ENCODE measurements at places on chromosomes 7 and 10. TPM values are rescaled to one million over a fixed set of nuclear protein-coding genes. Genes with fewer than 3 reads are reported as not detected.

GRCh38 chr10:73494877-73495225 is 973 bp downstream of the PPP3CB start:
- DNase-seq, result no peak
- peak overlapping the region; percentile 90 for H3K4me3 ChIP-seq
- no peaks in the 10 kb centered on the region for H3K27me3 ChIP-seq
- H3K4me1 ChIP-seq, result peaks cover 49% of the 10 kb centered on the region
- H3K36me3 ChIP-seq, result peaks cover under 1% of the 10 kb centered on the region

DNA sequence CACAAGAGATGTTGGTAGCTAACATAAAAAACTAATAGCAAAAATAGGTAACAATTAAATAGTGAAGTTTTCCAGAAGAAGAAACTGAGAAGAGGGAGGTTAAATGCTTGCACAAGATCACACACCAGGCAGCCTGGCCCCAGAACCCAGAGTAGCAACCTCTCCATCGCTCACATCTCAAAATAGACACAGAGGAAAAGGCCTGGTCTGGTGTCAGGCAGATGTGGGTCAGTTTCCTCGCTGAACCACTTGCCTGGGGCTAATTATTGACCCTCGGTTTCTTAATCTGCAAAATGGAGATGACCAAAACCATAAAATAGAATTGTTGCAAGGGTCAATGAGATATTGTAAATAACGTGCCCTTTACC is 44.5 kb upstream of the STK17A start:
- peak overlapping the region; percentile 43 for H3K27ac ChIP-seq
- H3K36me3 ChIP-seq, result no peaks in the 10 kb centered on the region
- H3K4me1 ChIP-seq, result no peaks in the 10 kb centered on the region
- H3K4me3 ChIP-seq, result no peak overlapping the region
- DNase-seq, result no peak
- no peaks in the 10 kb centered on the region for H3K27me3 ChIP-seq

DNA sequence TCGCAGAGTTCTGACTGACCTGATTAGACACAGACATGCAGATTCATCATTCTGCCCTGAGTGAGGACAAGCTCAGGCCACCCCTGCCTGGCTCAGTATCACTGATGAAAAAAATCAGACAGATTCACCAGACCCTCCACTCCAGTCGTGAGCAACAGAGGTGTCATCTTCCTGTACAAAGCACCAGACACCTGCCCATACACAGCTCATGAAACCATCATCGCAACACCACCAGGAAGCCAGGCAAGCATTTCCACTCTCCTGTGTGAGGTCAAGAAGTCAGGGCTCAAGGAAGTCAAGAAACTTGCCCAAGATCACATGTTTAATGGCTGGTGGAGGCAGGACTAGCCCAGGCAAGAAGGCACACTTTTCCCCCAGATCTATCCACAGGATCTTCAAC is 163.0 kb downstream of the CALN1 start:
- no peaks in the 10 kb centered on the region for H3K4me1 ChIP-seq
- H3K4me3 ChIP-seq, result no peak overlapping the region
- H3K27me3 ChIP-seq, result no peaks in the 10 kb centered on the region
- DNase-seq, result no peak
- no peaks in the 10 kb centered on the region for H3K36me3 ChIP-seq

DNA sequence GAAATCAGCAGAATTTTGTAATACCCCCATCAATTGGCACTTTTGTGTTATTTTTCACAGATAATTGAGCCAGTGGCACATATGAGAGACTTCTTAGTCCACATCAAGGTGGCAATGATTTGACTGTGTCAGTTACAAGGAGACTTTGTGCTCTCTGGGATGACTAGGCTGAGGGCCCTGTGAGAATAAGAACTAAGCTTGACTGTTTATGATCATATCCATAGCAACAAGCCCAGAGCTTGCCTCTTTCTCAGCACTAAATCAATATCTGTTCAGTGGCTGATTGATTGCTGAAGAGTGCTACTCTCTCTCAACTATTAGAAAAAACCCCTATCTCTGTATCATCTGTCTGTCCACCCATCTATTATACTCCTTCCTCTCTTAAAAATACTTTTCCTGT is 185.3 kb upstream of the PLPP4 start:
- no peak overlapping the region for H3K4me3 ChIP-seq
- H3K27ac ChIP-seq, result no peak overlapping the region
- no peak for DNase-seq
- H3K27me3 ChIP-seq, result no peaks in the 10 kb centered on the region

GRCh38 chr10:49361735-49362568 is 33.9 kb downstream of the DRGX start:
- no peaks in the 10 kb centered on the region for H3K36me3 ChIP-seq
- no peak overlapping the region for H3K27ac ChIP-seq
- no peaks in the 10 kb centered on the region for H3K27me3 ChIP-seq
- DNase-seq, result no peak
- H3K4me1 ChIP-seq, result no peaks in the 10 kb centered on the region

- no peak overlapping the region for H3K27ac ChIP-seq
- H3K4me3 ChIP-seq, result no peak overlapping the region
- no peaks in the 10 kb centered on the region for H3K4me1 ChIP-seq
- peaks cover 17% of the 10 kb centered on the region for H3K27me3 ChIP-seq
Observed at GRCh38 chr10:122672655-122673054, 27.0 kb downstream of the C10orf120 start.

GRCh38 chr7:71733107-71733870 is 601.3 kb downstream of the GALNT17 start:
- H3K4me1 ChIP-seq, result no peaks in the 10 kb centered on the region
- H3K27ac ChIP-seq, result no peak overlapping the region
- H3K4me3 ChIP-seq, result no peak overlapping the region
- H3K36me3 ChIP-seq, result no peaks in the 10 kb centered on the region
- DNase-seq, result peak; percentile 71
- H3K27me3 ChIP-seq, result peaks cover 4% of the 10 kb centered on the region

DNA sequence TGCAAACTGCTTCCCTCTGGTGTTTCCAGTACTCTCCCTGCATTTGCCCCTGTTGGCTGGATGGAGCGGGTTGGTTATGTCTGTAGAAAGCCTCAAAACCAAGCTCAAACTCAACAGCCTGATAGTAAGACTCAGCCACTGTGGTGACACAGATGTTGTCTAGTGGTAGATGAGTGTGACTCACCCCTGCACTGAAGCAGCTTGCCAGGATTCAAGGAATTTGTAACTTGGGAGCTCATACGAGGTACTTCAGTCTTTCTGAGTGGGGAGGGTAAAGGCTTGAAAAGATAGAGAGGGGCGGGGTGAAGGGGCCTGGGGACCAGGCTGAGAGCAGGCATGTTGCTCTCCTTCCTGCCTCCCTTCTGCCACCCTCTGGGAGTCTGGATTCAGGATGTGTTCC is 22.9 kb upstream of the AQP1 start:
- no peaks in the 10 kb centered on the region for H3K36me3 ChIP-seq
- DNase-seq, result peak; percentile 48
- H3K4me3 ChIP-seq, result no peak overlapping the region
- H3K27me3 ChIP-seq, result no peaks in the 10 kb centered on the region

- no peaks in the 10 kb centered on the region for H3K4me1 ChIP-seq
- H3K27me3 ChIP-seq, result no peaks in the 10 kb centered on the region
- no peaks in the 10 kb centered on the region for H3K36me3 ChIP-seq
- DNase-seq, result no peak
Observed at GRCh38 chr10:49242604-49243003, 54.4 kb upstream of the TMEM273 start.

ASB10 gene
- total RNA-seq, result 24.3 TPM

GRCh38 chr7:6379886-6380285 is 67.9 kb downstream of the DAGLB start:
- DNase-seq, result no peak
- peaks cover 82% of the 10 kb centered on the region for H3K4me1 ChIP-seq
- no peak overlapping the region for H3K27ac ChIP-seq
- H3K4me3 ChIP-seq, result peak overlapping the region; percentile 6
- H3K27me3 ChIP-seq, result no peaks in the 10 kb centered on the region

- H3K27ac ChIP-seq, result no peak overlapping the region
- no peak for DNase-seq
- no peaks in the 10 kb centered on the region for H3K4me1 ChIP-seq
- H3K27me3 ChIP-seq, result no peaks in the 10 kb centered on the region
- no peak overlapping the region for H3K4me3 ChIP-seq
Observed at GRCh38 chr7:36531951-36532350, 142.3 kb downstream of the ANLN start.

DNA sequence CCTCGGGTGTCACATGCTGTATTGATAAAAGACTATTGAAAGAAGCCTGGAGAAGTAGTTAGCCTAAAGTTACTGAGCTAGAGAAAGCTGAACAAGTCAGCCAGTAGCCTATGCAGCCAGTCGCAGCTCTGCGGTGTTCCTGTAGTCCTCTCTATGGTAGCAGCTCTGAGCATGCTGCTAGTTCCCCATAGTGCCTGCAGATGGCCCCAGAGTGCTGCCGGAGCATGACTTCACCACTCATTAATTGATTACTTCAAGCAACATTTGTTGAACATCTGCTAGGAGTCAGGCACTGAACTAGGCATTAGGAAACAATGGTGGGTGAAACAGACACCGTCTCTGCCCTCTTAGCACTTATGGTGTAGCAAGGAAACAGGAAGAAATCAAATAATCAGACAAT is 422.7 kb downstream of the SORCS3 start:
- H3K4me3 ChIP-seq, result no peak overlapping the region
- no peaks in the 10 kb centered on the region for H3K36me3 ChIP-seq
- no peak for DNase-seq
- H3K27ac ChIP-seq, result no peak overlapping the region

- peak overlapping the region; percentile 66 for H3K27ac ChIP-seq
- H3K36me3 ChIP-seq, result no peaks in the 10 kb centered on the region
- H3K4me1 ChIP-seq, result peaks cover 4% of the 10 kb centered on the region
- DNase-seq, result no peak
- no peak overlapping the region for H3K4me3 ChIP-seq
Observed at GRCh38 chr10:95793401-95794045, 37.6 kb downstream of the ENTPD1 start.

DNA sequence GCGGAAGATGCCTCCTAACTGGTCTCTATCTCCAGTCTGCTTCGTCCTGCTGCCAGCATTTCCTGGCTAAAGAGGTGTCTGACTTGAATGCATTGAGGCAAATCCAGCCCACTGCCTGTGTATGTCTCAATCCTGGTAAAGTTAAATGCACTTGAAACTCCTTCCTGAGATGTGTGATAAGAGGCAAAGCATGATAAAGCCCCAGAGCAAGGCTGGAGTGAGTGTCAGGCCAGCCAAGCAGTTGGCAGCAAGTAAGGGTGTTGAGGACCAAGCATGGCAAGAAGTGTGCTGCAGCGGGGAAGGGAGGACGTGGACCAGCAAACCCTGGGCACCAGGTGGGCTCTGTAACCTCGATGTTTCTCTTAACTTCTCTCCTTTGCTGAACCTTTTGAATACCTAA is 29.1 kb downstream of the LRRC18 start:
- H3K4me1 ChIP-seq, result no peaks in the 10 kb centered on the region
- no peaks in the 10 kb centered on the region for H3K36me3 ChIP-seq
- no peak overlapping the region for H3K27ac ChIP-seq

PPP1R9A gene
- total RNA-seq, result 18.6 TPM

LEP gene
- total RNA-seq, result 0.30 TPM

DNA sequence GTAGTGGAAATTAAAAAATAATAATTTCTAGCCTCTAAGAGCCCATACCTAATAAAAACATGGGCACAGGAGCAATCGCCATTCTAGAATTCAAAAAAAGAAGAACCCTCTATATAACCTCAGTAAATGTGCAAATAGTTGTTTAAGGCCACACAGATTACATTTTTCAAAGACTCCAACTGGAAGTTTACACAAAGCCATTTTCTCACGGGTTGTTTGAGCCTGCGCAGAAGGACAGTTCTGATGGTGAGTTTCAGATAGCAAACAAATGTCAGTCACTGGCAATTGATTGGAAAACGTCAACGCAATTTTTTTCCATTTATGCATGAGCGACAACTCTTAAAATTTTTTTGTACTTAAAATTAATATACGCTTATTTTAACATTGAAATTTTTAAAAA is 23.0 kb upstream of the ELMO1 start:
- no peaks in the 10 kb centered on the region for H3K36me3 ChIP-seq
- no peak overlapping the region for H3K4me3 ChIP-seq
- H3K4me1 ChIP-seq, result no peaks in the 10 kb centered on the region
- H3K27me3 ChIP-seq, result no peaks in the 10 kb centered on the region
- no peak overlapping the region for H3K27ac ChIP-seq

All from psoas muscle (tissue), 8 donors.